ENCODE measurements at places on chromosomes 5 and 9.

DNA sequence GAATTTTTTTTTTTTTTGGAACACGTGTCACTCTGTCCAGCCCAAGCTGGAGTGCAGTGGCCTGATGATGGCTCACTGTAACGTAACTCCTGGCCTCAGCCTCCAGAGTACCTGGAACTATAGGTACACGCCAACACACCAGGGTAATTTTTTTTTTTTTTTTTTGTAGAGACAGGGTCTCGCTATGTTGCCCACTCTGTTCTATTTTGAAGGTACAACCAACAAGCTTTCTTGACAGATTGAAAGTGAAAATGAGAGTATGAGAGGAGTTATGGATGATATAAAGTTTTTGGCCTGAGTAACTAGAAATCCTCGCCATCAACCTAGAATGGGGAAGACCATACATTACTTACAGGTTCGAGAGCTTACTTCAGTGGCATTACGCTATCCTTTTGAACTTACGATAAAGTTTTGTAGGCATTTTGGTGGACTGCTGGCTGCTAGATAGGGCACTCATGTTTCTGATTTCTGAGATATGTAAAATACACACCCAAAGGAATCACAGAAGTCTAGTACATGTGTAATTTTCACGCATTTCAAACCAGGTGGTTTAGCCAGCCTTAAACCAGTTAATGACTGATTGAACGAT is 806 bp upstream of the CDC42SE2 start:
- no peak for DNase-seq

DNA sequence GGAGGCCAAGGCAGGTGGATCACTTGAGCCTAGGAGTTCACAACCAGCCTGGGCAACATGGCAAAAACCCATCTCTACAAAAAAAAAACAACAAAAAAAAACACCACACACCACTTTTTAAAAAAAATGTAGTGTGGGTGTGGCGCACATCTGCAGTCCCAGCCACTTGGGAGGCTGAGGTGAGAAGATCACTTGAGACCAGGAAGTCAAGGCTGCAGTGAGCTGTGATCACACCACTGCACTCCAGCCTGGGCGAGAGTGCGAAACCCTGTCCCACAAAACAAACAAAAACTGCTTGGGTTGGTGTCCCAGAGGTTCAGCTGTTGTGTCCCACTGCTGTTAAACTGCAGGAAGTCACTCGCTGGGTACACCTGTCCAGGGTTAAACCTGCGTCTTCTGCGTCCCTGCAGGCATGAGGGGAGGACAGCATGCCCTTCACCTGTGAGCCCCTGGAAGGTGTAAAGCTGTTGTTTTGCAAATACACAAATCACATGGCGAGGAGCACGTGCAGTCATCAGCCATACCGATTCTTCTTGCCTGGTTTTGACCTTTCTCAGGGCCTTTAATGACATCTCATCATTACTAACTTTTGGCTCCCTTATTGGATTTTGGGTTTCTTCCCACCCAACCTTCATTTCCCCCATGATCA is 29.3 kb upstream of the CLPTM1L start:
- DNase-seq, result no peak

- no peak for DNase-seq
Measured at GRCh38 chr5:146345240-146345577, 6.6 kb downstream of the POU4F3 start.

- no peak for DNase-seq
Measured at GRCh38 chr9:104256031-104256695, 162.1 kb downstream of the SMC2 start.

GRCh38 chr9:131284856-131285255 is 4.7 kb upstream of the PLPP7 start:
- DNase-seq, result no peak
